Stimulated activated CD4-positive, alpha-beta T cell treated with anti-CD3 and anti-CD28 coated beads, Interleukin-12 subunit alpha, Interleukin-12 subunit beta, amount 100 ng/mL, for 24 hours (primary cell): ENCODE measurements at places on chromosomes 2 and 18.

DNA sequence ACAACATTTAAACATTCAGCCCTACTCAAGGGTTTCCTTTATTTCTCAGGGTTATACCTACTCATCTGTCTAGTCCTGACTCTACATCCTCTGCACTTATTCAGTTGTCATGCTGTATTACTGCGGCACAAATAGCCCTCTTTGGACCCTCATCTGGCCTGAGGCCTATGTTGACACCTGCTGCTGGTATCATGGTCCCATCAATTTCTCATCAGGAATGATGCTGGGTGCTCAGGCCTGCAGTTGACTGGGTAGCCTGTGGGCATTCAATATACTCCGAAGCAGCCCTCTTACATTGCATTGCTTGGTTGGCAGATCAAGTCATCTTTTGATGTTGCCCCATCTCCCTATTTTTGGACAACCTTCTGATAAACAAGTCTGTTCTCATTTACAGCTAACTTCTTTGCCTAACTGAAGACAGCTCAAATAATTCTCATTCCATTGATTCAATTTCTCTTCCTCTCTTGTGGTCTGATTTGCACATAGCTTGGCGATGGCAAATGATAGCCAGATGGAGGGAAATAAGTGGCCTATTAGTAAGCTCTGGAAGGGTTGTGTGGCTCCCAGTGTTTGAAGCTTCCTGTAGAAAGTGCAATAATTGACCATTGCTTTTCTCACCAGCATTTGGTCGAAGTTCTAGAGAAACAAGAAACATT, 19.1 kb upstream of the MC4R start:
- no peak for DNase-seq

GRCh38 chr18:73793386-73793785, 354.2 kb downstream of the FBXO15 start:
- no peak for DNase-seq

- no peak for DNase-seq
Measured at GRCh38 chr2:37343537-37344434, 644 bp upstream of the QPCT start.

- DNase-seq = no peak
Measured at GRCh38 chr2:172086241-172087206, 1.2 kb downstream of the DLX1 start.

GRCh38 chr18:49721981-49722380, 91.4 kb downstream of the ACAA2 start:
- no peak for DNase-seq

- DNase-seq = no peak
Measured at GRCh38 chr2:192030289-192030688, 164.4 kb downstream of the TMEFF2 start.

GRCh38 chr2:190415251-190415650, 7.1 kb downstream of the MFSD6 start:
- no peak for DNase-seq

- DNase-seq = no peak
Measured at GRCh38 chr2:177673602-177674595, 281.3 kb downstream of the AGPS start.

GRCh38 chr2:234989183-234989701, 37.4 kb downstream of the SH3BP4 start:
- DNase-seq = no peak

- no peak for DNase-seq
Measured at GRCh38 chr2:157267476-157267875, 10.0 kb downstream of the GALNT5 start.

DNA sequence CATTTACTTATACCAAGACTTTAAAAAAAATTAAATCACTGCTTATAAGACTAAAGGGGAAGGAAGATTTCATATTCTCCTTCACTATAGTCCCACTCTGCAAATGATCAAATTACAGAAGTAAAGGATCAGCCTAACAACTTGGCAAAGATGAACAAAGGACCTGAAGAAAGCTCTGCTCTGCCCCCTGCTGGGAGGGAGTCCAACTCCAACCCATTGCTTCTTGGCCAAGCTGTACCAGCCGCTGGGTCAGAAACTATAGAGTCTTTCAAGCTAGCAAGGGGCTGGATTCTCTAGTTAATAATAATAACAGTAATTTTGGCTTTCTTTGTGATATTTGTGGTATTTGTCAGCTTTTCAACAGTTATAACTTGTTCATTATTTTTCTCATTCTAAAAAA, 927.0 kb upstream of the CRIM1 start:
- no peak for DNase-seq

- DNase-seq = no peak
Measured at GRCh38 chr2:106124905-106125549, 69.1 kb downstream of the UXS1 start.

DNA sequence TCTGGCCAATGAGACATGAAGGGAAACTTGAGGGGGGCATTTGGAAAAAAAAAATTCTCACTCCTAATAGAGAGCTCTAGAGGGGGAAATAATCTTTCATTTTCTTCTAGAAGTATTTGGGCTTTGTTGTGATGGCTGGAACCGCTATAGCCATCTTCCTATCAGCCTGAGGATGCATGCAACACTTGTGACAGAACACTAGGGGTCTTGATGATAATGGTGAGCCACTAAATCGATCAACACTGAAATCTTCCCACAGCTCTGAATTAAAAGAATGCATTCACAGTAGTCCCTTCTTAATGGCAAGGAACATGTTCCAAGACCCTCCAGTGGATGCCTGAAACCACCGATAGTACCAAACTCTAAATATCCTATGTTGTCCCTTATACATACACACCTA, 325.3 kb downstream of the LNPK start:
- no peak for DNase-seq

DNA sequence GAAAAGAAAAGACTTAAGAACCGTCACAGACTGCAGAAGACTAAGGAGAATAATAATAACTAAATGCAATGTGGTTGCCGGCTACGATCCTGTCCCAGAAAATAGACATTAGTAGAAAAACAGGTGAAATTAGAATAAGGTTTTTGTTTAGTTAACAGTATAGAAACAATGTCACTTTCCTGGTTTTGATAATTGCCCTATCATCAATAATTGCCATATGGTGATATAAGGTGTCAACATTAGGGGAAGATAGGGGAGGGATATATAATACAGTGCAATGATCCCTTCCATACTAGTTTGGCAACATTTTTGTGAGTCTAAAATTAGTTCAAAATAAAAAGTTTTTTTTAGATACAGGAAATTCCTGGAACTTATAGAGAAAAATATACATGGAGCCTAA, 144.8 kb downstream of the SATB2 start:
- DNase-seq = no peak

DNA sequence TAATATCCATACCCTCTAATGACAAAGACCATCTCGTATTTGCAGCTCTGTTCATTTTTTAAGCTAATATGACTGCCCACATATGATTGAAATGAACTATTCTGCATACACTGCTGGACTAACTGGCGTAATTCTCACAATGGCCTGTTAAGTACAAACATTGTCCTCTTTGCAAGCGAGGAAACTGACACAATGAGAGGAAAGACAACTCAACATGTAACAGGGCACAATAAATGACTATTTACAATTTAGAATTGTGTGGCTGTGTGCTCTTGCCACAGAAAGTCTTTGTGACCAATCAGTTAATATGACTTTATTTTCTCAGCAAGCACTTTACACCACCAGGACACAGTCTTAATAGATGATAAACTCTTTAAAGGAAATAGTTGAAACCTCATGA, 498.0 kb downstream of the CNTNAP5 start:
- no peak for DNase-seq

- no peak for DNase-seq
Measured at GRCh38 chr18:56580026-56580425, 58.4 kb downstream of the TXNL1 start.

GRCh38 chr2:190634381-190634780, 14.5 kb upstream of the NAB1 start:
- no peak for DNase-seq

DNA sequence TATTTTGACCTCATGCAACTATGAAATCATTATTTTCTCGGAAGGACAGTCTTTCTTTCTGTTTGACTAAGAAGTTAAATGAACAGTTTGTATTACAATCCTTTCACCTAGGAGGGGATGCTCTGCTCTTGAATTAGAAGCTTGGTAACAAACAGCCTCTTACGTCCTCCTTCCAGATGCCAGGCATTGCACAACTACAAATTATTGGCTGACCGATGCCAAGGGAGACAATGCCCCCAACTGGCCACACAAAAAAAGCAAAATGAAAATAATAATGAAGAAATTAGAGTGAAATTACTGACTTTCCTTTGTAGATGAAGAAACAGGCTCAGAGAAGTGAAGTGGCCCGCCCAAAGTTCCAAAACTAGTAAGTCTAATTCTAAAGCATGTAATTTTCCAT, 177.9 kb downstream of the CYRIA start:
- no peak for DNase-seq

- DNase-seq = no peak
Measured at GRCh38 chr2:223865124-223865523, 27.7 kb upstream of the AP1S3 start.

GRCh38 chr18:55500316-55501086, 87.5 kb downstream of the TCF4 start:
- DNase-seq = no peak

DNA sequence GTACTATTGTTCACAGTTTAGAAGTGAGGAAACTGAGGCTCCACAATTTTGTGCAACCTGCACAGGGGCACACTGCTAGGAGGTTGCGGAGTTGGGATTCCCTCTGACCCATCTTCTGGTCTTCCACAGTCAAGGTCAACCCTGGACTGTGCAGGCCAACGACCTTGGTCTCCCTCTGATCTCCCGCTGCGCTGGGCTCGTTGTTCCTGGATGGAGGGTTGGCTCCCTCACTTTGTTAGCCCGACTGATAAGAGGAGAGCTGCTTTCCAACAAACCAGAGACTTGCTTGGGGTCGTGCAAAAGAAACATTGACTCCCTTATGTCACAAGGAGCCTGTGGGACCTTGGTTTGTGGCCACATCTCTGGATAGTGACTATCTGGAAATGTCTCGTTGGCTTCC, 187.6 kb downstream of the MYCN start:
- DNase-seq = no peak

- DNase-seq = no peak
Measured at GRCh38 chr2:221568299-221568698, 3.8 kb downstream of the EPHA4 start.

GRCh38 chr18:26510337-26510736, 38.0 kb downstream of the KCTD1 start:
- DNase-seq = no peak

DNA sequence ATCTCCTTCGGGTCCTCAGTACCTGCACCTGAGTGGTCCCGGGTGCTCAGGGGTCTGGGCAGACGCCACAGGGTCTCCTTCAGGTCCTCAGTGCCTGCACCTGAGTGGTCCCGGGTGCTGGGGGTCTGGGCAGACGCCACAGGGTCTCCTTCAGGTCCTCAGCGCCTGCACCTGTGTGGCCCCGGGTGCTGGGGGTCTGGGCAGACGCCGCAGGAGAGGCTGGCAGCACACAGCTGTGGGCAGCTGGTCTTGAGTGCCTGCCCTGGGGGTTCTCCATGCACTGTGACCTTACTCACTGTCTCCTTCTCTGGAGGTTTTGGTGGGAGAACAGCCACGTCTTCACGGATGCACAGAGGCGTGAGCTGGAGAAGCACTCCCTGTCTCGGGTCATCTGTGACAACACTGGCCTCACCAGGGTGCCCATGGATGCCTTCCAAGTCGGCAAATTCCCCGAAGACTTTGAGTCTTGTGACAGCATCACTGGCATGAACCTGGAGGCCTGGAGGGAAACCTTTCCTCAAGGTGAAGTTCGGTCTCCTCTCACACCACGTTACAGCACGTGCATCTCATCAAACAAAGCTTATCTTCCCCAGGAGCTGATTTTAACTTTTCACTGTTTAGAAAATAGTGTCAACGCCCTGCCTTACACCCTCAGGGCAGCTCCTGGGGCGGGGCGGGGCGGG, 82.6 kb downstream of the TPO start:
- no peak for DNase-seq

DNA sequence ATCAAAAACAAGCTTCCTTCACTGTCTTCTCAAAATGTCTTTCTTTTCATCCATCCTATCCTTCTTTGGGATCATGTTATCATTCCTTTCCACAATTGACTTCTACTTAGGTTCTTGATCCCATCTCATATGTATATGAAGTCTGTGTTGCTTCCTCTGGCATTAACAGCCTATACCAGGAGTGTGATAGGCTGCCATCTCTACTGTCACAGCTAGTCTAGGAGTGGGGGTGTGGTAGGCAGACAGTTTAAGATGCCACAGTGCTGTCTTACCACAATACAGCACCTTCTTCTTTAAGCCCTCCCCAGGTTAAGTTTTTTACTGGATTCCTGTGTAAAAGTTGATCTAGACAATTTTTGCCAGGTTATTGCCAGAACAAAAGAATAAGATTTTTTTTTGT, 3.7 kb upstream of the HTR2B start:
- no peak for DNase-seq

- no peak for DNase-seq
Measured at GRCh38 chr2:157329524-157329923, 3.9 kb upstream of the ERMN start.

DNA sequence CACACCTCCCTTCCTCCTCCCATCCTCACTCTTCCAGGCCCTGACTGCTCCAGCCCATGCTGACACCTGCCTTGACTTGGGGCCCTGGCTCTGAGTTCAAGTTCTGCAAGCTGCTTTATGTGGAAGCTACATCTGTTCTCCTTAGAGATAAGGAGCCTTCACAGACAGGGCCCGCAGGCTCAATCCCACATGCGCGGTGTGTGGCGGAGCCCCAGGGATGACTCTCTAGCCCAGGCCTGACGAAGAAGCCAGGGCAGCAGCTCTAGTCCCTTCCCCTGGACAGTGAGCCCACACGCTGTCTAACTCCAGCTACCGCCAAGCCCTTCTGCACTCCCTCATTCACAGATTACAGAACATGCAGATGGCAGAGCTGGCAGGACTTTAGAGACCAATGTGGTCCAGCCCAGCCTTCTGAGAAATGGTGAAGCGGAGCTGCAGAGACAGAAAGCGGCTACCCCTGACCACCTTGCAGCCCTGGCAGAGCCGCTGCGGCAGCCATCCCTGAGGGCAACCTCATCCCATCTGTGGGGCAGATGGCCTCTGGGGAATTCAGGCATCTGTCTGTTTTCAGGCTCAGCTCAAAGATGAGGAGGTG, 304.3 kb downstream of the CELF4 start:
- DNase-seq = no peak

- no peak for DNase-seq
Measured at GRCh38 chr2:108345951-108346350, 31.8 kb upstream of the SULT1C4 start.

DNA sequence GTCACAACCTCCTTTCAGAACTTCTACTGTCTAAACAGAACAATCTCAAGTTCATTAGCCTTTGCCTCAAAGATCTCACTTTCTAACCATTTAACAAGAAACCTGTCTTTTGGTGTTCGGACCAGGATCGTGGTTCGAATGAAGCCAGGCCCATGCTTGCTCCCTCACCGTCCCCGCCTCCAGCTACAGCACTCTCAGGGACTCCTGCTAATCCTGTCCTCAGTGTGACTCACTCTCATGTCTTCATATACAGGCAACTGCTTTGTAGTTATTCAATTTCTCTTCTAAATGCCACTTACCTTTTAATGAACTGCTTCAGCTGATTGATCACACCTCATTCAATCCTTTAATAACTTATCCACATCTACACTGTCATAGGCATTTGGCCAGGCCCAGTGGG, 15.8 kb downstream of the SERTAD2 start:
- no peak for DNase-seq

- DNase-seq = no peak
Measured at GRCh38 chr2:198657512-198658121, 800.1 kb downstream of the SATB2 start.
